ENCODE measurements at places on chromosomes 6 and 20. TPM values are rescaled to one million over a fixed set of nuclear protein-coding genes. Genes with fewer than 3 reads are reported as not detected.

WFDC2 gene
- not detected for total RNA-seq

CENPW gene
- total RNA-seq, result 28.8 TPM

GNL1 gene
- 34.8 TPM for total RNA-seq

TCP11 gene
- not detected for total RNA-seq

PRICKLE4 gene
- total RNA-seq, result 1.2 TPM

SMIM26 gene
- total RNA-seq, result 134 TPM

CALHM4 gene
- total RNA-seq, result not detected

SOX4 gene
- total RNA-seq, result 9.8 TPM

RAB44 gene
- 0.05 TPM for total RNA-seq

PGC gene
- 0.08 TPM for total RNA-seq

BIRC7 gene
- total RNA-seq, result 1.6 TPM

RBM24 gene
- 7.7 TPM for total RNA-seq

ULBP2 gene
- 3.2 TPM for total RNA-seq

BFSP1 gene
- 4.6 TPM for total RNA-seq

CDH26 gene
- total RNA-seq, result 0.30 TPM

BPIFB4 gene
- not detected for total RNA-seq

TAAR9 gene
- not detected for total RNA-seq

DIDO1 gene
- 24.8 TPM for total RNA-seq

ELOVL4 gene
- 1.5 TPM for total RNA-seq

EMILIN3 gene
- 0.40 TPM for total RNA-seq

CYP21A2 gene
- total RNA-seq, result not detected

BPIFB2 gene
- total RNA-seq, result not detected

RSPH9 gene
- total RNA-seq, result 0.32 TPM

MUC22 gene
- 0.03 TPM for total RNA-seq

TNF gene
- not detected for total RNA-seq

FABP7 gene
- not detected for total RNA-seq

MCCD1 gene
- total RNA-seq, result not detected

LRRC73 gene
- total RNA-seq, result 0.71 TPM

PDE7B gene
- 0.63 TPM for total RNA-seq

PACRG gene
- total RNA-seq, result not detected

ADRM1 gene
- 183 TPM for total RNA-seq

ADGRF5 gene
- total RNA-seq, result not detected

C20orf202 gene
- not detected for total RNA-seq

PRDM13 gene
- total RNA-seq, result 0.83 TPM

RALGAPB gene
- total RNA-seq, result 12.5 TPM

RIN2 gene
- 22.9 TPM for total RNA-seq

SLC12A5 gene
- 11.1 TPM for total RNA-seq

ACTL10 gene
- total RNA-seq, result not detected

SSTR4 gene
- 0.32 TPM for total RNA-seq

SPDEF gene
- 1.9 TPM for total RNA-seq

ZCCHC3 gene
- 21.2 TPM for total RNA-seq

SPATA25 gene
- 0.52 TPM for total RNA-seq

ZBTB46 gene
- 0.75 TPM for total RNA-seq

SULF2 gene
- 21.6 TPM for total RNA-seq

BHLHE23 gene
- not detected for total RNA-seq

SLC22A23 gene
- total RNA-seq, result 8.9 TPM

POU5F1 gene
- 10.8 TPM for total RNA-seq

ELOVL5 gene
- 72.0 TPM for total RNA-seq

PRKN gene
- not detected for total RNA-seq

SDCBP2 gene
- total RNA-seq, result 1.4 TPM

IPCEF1 gene
- 0.15 TPM for total RNA-seq

C20orf204 gene
- total RNA-seq, result 0.32 TPM

ARHGAP40 gene
- 0.08 TPM for total RNA-seq

PRR18 gene
- 0.15 TPM for total RNA-seq

PXDC1 gene
- total RNA-seq, result 17.0 TPM

OCSTAMP gene
- not detected for total RNA-seq

Data from A549 treated with Hydrocortisone at 1 μM for 4 hours (cell line).